ENCODE measurements at places on chromosomes 2 and 18.
A peak's percentile ranks its signal among the peaks of the same experiment; 100 is the strongest.

- peak; percentile 61 for DNase-seq
Measured at GRCh38 chr2:12769492-12770105, 52.9 kb downstream of the TRIB2 start.

DNA sequence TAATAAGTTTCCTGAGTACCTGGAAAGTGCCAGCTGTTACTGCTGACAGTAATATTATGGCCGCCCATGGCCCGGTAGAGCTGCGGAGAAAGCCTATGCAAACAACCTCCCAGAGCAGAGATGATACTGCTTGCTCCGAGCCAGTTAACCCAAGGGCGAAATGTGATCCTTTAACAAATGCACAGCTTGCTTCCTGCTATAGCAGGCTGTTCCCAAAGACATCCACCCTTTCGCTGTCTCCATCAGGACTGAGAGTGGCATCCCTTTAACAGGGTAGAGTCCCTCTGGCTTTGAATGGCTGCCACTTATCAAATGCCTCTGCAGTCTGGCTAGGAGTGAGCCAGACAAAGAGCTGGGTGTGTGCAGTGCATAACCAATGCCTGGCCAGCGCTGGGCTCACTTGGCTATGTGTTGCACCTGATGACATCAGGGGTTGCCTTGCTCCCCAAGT, 69.7 kb upstream of the DAPL1 start:
- DNase-seq, result no peak

- DNase-seq, result no peak
Measured at GRCh38 chr2:11237122-11237521, 81.9 kb downstream of the SLC66A3 start.

- DNase-seq, result no peak
Measured at GRCh38 chr18:53991805-53992204, 232.7 kb downstream of the MBD2 start.

GRCh38 chr2:179550214-179550613, 285.6 kb upstream of the SESTD1 start:
- no peak for DNase-seq

DNA sequence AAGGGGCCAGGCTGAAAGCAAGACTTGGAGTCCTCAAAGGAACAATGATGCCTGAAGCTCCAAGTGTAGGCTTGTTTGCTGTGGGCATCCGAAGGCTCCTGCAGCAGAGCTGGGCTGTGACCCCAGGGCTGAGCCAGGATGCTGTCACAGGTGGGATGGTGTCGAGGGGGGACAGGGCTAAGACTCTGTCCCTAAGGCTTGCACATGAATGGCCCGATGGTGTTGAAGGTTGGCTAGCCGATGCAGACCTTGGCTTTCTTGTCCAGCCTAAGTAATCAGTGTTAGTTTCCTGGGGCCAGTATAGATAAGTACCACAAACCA, 251.0 kb downstream of the NDUFA10 start:
- no peak for DNase-seq

GRCh38 chr2:218444692-218445357, 25.9 kb downstream of the VIL1 start:
- DNase-seq, result no peak

DNA sequence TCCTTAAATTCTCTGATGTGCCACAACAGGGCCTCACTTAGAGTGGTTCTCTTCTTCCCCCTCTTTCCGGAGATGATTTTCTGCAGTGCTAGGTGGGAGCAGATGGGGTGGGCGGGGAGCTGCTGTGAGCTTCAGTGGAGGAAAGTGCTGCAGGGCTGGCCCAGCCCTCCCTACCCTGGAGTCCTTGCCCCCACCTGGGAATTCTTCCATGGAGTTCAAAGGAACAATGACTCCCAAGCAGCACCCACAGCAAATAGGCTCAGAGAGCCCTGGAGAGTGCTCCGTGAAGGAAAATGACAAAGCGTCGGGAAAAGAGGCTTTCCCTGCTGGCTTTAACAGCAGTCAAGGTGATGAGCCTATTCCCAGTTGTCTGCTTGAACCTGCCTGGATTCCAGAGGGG, 28.8 kb downstream of the LOXHD1 start:
- DNase-seq, result no peak

GRCh38 chr2:25964891-25965290, 17.4 kb downstream of the KIF3C start:
- no peak for DNase-seq

DNA sequence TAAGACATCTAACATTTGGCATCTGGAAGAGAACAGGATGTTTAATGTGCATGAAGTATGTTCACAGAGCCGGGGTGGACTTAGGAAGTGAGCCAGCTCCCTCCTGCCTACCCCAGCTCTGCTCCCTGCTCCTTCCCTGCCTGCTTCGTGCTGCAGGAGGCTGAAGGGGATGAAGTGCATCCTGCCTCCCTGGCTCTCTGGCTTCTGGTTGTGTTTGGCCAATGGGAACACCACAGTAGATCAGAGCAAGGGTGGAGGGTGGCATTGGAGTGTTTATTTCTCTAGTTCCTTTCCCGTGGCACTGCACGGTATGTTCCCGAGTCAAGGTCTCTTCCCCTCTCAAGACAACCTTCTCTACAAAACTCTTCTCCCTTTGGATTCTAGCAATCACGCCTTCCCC, 379.9 kb downstream of the CLIP4 start:
- no peak for DNase-seq

DNA sequence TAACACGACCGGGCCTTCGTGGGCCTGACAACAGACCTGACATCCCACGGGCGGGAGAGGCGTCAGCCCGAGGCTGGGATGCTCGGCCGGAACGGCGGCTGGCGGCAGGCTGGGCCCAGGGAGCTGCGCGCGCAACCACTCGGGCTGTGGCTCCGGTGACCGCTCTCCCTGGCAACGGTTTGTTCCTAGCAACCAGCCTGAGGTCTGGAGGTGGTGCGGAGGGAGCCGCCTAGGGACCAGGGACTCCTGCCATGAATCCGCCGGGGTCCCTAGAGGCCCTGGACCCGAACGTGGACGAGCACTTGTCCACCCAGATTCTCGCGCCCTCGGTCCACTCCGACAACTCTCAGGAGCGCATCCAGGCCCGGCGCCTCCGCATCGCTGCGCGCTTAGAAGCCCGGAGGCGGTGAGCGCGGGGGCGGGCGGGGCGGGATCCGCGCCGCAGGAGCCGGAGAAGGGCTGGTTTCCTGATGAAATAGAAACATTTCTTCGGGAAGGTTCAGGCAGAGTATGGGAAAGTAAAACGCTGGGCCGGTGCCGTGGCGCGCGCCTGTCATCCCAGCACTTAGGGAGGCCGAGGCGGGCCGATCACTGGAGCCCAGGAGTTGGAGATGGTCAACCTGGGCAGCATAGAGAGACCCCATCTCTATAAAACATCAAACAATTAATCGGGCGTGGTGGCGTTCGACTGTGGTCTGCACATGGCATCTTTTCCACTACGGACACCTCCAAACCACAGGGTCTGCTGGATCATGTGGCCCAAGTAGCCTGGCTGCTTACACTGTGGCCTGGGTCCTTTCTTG, at the start of gene DRC1:
TSS of gene DRC1 (plus strand) at position 182 of the 803 bp plus-strand sequence. CDS start at position 252, 70 bp downstream.
- DNase-seq, result peak; percentile 54

GRCh38 chr18:579238-579637, 942 bp upstream of the CETN1 start:
- DNase-seq, result peak; percentile 79

GRCh38 chr18:36536426-36536825, 238.9 kb downstream of the FHOD3 start:
- no peak for DNase-seq

GRCh38 chr2:220756653-220757052, 815.5 kb downstream of the EPHA4 start:
- no peak for DNase-seq

- DNase-seq, result no peak
Measured at GRCh38 chr2:161976917-161977316, 97.1 kb downstream of the DPP4 start.

DNA sequence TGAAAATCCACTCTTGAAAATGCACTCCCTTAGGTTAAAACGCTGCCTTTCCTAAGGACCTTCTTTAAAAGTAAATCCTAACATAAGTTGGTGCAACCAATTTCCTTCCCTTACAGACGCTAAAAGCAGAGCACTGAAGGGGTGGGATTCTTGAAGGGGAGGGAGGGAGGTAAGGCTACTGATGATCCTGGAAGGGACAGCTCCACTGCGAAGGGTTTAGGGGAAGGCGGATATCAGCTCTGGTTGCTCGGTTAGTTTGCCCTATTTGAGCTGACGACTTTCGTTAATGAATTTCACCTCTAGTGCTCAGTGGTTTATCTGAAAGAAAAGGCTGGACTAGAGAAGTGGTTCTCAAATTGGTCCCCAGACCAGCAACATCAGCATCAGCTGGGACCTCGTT, 49.7 kb upstream of the SIGLEC15 start:
- no peak for DNase-seq

- no peak for DNase-seq
Measured at GRCh38 chr18:3139406-3139805, 80.4 kb downstream of the MYOM1 start.

DNA sequence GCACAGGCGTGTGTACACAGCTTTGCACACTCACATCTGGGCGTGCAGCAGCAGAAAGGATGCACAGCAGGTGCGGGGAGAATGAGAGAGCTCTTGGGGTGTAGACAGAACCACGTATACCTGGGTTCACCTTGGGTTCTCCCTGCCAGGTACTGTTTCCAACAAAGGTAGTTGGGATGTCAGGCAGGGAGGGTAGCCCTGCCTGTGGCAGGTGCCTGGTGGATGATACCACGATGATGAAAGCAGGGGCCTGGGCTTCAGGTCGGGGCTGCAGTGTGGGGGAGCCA, 6.5 kb upstream of the ARID5A start:
- no peak for DNase-seq

GRCh38 chr2:99153921-99154604, 679 bp downstream of the TSGA10 start:
- DNase-seq, result no peak

- peak; percentile 51 for DNase-seq
Measured at GRCh38 chr2:26651799-26652198, 10.6 kb upstream of the CIB4 start.

- DNase-seq, result no peak
Measured at GRCh38 chr18:36408606-36409005, 111.1 kb downstream of the FHOD3 start.

GRCh38 chr2:231795525-231796327, 9.5 kb downstream of the COPS7B start:
- no peak for DNase-seq

DNA sequence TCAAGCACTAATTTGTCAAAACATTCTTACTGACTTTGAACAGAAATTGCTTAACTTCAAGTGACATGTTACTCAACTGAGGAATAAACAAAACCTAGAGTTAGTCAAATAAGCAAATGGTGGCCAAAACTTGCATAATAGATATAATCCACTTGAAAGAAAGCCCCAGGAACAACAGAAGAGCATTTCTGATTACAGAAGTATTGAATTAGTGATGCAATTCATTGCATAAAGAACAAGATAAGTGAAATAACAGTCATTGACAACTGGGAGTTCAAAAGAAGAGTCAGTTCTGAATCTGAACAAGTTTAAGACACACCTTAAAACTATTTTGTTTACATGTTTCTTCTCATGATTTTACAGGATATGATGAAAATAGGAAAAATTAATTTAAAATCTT, 30.8 kb downstream of the COBLL1 start:
- DNase-seq, result no peak

- DNase-seq, result no peak
Measured at GRCh38 chr2:97714084-97714949, 941 bp downstream of the ZAP70 start.

- no peak for DNase-seq
Measured at GRCh38 chr18:56662502-56662901, 11.3 kb downstream of the WDR7 start.

GRCh38 chr2:211423018-211423417, 866.6 kb downstream of the CPS1 start:
- DNase-seq, result no peak

DNA sequence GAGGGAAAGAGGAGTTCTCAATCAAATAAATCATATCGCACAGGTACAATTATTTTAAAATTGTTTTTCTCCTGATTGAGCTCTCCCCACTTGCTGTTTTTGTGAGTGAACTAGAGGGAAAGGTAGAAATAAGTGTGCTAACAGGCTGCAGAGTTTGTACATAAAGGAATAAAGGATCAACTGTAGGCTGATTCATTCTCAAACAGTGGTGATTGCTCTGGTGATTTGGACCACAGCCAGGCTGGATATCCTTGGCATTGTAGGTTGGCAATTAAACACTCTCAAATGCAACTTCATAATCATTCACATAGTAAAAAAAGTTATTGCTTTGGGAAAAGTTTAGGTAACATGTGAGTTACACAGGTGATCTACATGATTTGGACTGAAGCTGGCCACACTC, 29.8 kb downstream of the LRP1B start:
- DNase-seq, result no peak

GRCh38 chr18:76977108-76977621, 154.8 kb downstream of the ZNF236 start:
- DNase-seq, result no peak

GRCh38 chr2:79001285-79001684, 24.2 kb upstream of the REG3G start:
- DNase-seq, result no peak

- no peak for DNase-seq
Measured at GRCh38 chr2:8225266-8225665, 456.6 kb upstream of the ID2 start.
